ENCODE measurements at places on chromosomes 6 and 20.

- H3K36me3 ChIP-seq, result no peaks in the 10 kb centered on the region
- DNase-seq, result no peak
- no peak overlapping the region for H3K27ac ChIP-seq
- no peak overlapping the region for H3K4me3 ChIP-seq
- H3K4me1 ChIP-seq, result peaks cover 5% of the 10 kb centered on the region
These were observed 5.5 kb downstream of the ZSCAN12 start for GRCh38 chr6:28393912-28394662.

- no peak overlapping the region for H3K27ac ChIP-seq
- H3K27me3 ChIP-seq, result no peaks in the 10 kb centered on the region
- H3K36me3 ChIP-seq, result no peaks in the 10 kb centered on the region
These were observed 1.4 kb downstream of the NNAT start for GRCh38 chr20:37522260-37523011.

- no peak overlapping the region for H3K27ac ChIP-seq
- H3K4me3 ChIP-seq, result no peak overlapping the region
- DNase-seq, result no peak
- H3K27me3 ChIP-seq, result no peaks in the 10 kb centered on the region
- peaks cover 5% of the 10 kb centered on the region for H3K4me1 ChIP-seq
These were observed 19.2 kb downstream of the DCBLD1 start for GRCh38 chr6:117501722-117502121.

DNA sequence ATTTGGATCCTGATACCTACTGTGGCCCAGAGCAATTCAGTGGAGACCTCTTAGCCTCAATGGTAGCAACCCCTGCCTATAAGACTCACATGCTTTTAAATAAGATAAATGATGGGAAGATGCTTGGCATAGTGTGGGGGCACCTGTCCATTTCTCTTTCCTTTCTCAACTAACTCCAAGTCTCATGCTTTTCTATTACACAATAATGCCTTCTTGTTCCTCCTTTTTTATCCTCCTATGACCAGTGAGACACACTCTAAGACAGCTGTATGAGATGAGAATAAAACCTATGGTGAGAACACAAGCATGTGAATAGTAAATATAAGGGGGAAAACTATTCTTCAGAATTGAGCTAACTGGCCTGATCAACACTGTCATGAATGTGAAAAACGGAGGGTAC, 147.0 kb upstream of the STXBP5 start:
- no peak overlapping the region for H3K27ac ChIP-seq
- no peaks in the 10 kb centered on the region for H3K36me3 ChIP-seq
- DNase-seq, result no peak
- H3K27me3 ChIP-seq, result no peaks in the 10 kb centered on the region
- H3K4me1 ChIP-seq, result no peaks in the 10 kb centered on the region

GRCh38 chr20:53040693-53041589, 68.8 kb downstream of the TSHZ2 start:
- no peak overlapping the region for H3K4me3 ChIP-seq
- no peaks in the 10 kb centered on the region for H3K36me3 ChIP-seq
- H3K27me3 ChIP-seq, result no peaks in the 10 kb centered on the region
- peak; percentile 43 for DNase-seq
- peaks cover 6% of the 10 kb centered on the region for H3K4me1 ChIP-seq

GRCh38 chr20:64079273-64080012, at the start of gene RGS19:
TSS of gene RGS19 (minus strand) at chr20:64079518. CDS start at chr20:64076886, 2,632 bp downstream.
- peak within 1 kb of the TSS; percentile 37 for H3K4me3 ChIP-seq
- H3K4me1 ChIP-seq, result no peaks in the 10 kb centered on the region
- no peaks in the 10 kb centered on the region for H3K27me3 ChIP-seq
- H3K36me3 ChIP-seq, result no peaks in the 10 kb centered on the region
- H3K27ac ChIP-seq, result no peak within 1 kb of the TSS

DNA sequence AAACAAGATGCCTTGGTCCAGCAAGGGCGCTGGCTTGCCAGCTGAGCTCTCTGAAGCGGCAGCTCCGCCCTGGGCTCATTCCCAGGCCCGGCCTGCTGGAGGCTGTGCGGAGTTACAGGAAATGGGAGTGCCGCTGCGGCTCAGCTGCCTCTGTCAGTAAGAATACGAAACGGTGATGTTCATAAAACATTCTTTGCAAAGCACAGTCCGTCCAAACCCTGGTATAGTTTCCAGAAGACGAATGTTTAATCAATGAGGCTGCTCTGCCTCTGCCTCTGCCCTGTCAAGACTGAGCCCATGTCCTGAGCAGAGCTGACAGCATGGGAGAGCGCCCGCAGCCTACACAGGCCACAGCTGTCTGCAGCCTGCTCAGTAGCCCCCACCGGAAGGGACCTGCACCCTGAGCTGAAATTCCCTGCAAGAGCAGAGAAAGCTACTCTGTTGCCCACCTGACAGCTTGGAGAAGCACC, 153.3 kb upstream of the SNX9 start:
- no peak overlapping the region for H3K4me3 ChIP-seq
- H3K4me1 ChIP-seq, result peaks cover 9% of the 10 kb centered on the region
- H3K36me3 ChIP-seq, result no peaks in the 10 kb centered on the region

DNA sequence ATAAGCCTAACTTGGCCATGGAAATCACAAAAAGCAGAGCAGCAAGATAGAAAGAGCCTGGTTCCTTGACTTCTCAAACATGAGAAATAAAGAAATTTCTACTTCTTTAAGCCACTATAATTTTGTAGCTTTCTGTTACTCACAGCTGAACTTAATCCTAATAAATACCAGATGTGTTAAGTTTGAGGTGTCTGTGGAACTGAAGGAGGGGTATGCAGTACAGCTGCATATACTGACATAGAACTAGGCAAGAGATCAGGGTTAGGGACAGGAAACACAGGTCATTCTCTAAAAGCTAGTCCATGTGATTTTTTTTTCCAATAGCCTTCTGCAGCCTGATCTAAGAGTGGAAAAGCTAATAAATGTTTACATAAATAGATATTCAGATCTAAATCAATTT, 123.9 kb downstream of the COL12A1 start:
- no peak for DNase-seq
- no peak overlapping the region for H3K27ac ChIP-seq
- H3K36me3 ChIP-seq, result no peaks in the 10 kb centered on the region
- H3K4me3 ChIP-seq, result no peak overlapping the region
- H3K4me1 ChIP-seq, result no peaks in the 10 kb centered on the region

- no peaks in the 10 kb centered on the region for H3K4me1 ChIP-seq
- H3K27me3 ChIP-seq, result no peaks in the 10 kb centered on the region
- no peak for DNase-seq
- no peak overlapping the region for H3K27ac ChIP-seq
- no peak overlapping the region for H3K4me3 ChIP-seq
- no peaks in the 10 kb centered on the region for H3K36me3 ChIP-seq
These were observed 228.2 kb downstream of the SOD2 start for GRCh38 chr6:159464816-159465215.
